ENCODE measurements at places on chromosomes 1 and 21.
A peak's percentile ranks its signal among the peaks of the same experiment; 100 is the strongest.

- DNase-seq, result peak; percentile 85
These were observed 9.2 kb downstream of the SFT2D2 start for GRCh38 chr1:168234846-168235547.

GRCh38 chr1:111778541-111779051 lies 22.9 kb downstream of the DDX20 start:
- no peak for DNase-seq

DNA sequence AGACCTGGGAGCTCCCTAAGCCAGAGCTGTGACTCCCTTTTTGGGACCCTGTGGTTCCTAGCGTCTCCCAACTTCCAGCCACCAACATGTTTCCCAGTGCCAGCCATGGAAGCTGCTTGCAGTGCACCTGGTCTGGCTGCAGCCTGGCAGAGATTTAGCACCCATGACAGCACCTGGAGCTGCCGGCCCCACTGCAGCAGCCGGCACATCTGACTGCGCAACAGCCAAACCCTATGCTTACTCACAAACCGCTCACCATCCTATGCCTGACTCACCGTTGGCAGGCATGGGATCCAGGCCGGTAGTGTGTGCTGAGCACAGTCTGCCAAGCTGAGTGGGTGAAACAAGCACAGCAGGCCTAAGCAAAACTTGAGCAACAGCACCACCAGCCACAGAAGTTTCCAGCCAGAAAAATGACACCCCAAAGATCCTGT lies 435.9 kb upstream of the PRMT6 start:
- no peak for DNase-seq

DNA sequence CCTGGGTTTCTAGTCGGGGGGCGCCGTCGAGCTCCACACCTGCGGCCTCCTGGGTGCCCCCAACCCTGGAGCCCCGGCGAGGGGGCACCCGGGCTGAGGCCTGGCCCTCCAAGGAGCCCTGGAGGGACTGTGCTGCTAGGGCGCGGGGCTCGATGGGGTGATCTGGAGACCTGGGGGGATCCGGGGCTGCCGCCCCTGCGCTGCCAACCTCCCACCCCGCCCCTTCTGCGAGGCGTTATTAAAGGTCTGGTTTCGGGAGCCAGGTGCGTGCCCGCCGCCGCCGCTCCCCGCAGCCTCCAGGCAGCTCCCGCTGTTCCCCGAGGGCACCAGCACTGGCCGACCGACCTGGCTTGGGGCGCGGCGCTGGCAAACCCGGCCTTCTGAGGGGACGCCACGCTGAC lies 746 bp upstream of the POFUT2 start:
- no peak for DNase-seq

Measured in activated CD4-positive, alpha-beta T cell treated with anti-CD3 and anti-CD28 coated beads, Interleukin-2, amount 10 ng/mL, durations not matched to agents 24 days and 14 days (primary cell).